PC-3 (cell line): ENCODE measurements at places on chromosomes 1 and 21. TPM values are rescaled to one million over a fixed set of nuclear protein-coding genes. Genes with fewer than 3 reads are reported as not detected.

DNA sequence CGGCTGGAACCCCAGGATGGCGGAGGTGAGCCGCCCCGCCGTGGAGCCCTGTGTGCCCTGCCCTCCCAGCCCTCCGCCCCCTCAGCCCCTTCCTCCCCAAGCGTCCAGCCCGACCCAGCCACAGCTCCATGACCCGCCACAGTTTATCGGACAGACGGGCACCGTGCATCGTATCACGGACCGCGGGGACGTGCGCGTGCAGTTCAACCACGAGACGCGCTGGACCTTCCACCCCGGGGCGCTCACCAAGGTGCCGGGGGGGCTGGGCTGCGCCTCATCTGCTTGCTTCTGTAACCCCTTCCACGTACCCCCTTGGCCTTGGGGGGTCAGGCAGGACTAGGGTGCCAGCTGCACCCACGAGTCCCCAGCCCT lies 6.6 kb upstream of the MMP23B start:
- H3K4me1 ChIP-seq: no peaks in the 10 kb centered on the region
- H3K36me3 ChIP-seq: no peaks in the 10 kb centered on the region
- no peaks in the 10 kb centered on the region for H3K27me3 ChIP-seq
- H3K4me3 ChIP-seq: no peak overlapping the region

DNA sequence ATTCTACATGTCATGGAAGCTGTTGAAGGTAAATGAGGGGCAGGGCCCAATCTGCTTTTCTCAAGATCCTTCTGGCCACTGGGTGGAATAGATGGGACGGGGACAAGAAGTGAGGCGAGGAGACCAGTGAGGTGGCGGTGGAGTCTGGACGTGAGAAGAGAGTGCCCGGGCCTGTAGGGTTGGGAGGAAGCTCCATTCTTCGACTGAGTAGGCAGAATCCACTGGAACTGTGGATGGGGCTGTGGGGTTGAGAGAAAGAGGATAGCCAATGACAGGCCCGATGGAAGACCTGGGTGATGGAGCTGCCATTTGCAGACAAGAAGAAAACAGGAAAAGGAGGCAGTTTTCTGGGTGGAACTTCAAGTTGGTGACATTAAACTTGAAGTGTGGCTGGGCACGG lies 10.3 kb downstream of the SLC1A7 start:
- no peaks in the 10 kb centered on the region for H3K27me3 ChIP-seq
- no peak overlapping the region for H3K27ac ChIP-seq
- H3K4me3 ChIP-seq: no peak overlapping the region
- DNase-seq: no peak

- no peak overlapping the region for H3K4me3 ChIP-seq
- no peaks in the 10 kb centered on the region for H3K27me3 ChIP-seq
- H3K36me3 ChIP-seq: no peaks in the 10 kb centered on the region
- no peaks in the 10 kb centered on the region for H3K4me1 ChIP-seq
These were observed 169.8 kb upstream of the CXADR start for GRCh38 chr21:17343055-17343454.

GRCh38 chr1:239956263-239956662 lies 135.4 kb upstream of the FMN2 start:
- H3K27ac ChIP-seq: no peak overlapping the region
- H3K36me3 ChIP-seq: no peaks in the 10 kb centered on the region
- DNase-seq: no peak
- no peaks in the 10 kb centered on the region for H3K4me1 ChIP-seq
- no peak overlapping the region for H3K4me3 ChIP-seq
- H3K27me3 ChIP-seq: peaks cover 36% of the 10 kb centered on the region

DNA sequence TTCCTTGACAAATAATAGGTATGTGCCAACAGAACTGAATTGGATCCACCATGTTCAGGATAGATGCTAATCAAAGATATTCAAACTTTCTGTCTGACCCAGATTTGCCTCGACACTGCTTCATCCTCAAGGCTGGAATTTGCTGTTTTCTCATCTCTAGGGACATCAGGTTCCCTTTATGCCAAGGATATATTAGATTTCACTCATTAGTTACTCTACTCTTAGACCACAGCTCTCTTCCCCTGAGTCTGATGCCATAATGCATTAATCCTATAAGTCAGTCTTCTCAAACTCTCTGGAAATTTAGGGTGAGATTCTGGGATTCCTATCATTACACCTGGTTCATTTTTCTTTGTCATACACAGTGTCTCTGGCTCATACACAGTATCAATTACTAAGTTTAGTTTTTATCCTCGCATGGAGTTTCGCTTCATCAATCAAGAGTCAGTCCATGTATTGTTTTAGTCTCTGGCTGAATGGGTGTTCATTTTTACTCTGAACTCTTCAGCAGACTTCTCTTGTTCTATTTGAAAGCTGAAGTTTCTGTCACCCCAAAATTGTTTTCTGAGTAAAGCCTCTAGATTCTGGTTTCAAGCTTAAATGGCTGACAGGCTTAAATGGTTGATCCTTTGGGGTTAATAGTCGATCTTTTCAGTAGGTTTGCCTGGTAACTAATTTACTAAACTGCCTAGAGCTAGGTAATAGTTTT lies 9.3 kb upstream of the DCAF6 start:
- H3K36me3 ChIP-seq: peaks cover 3% of the 10 kb centered on the region; the same call in 1 of the 2 replicates
- no peak for DNase-seq
- no peak overlapping the region for H3K4me3 ChIP-seq

GRCh38 chr21:26883768-26884167 lies 38.6 kb upstream of the ADAMTS1 start:
- DNase-seq: no peak
- no peaks in the 10 kb centered on the region for H3K27me3 ChIP-seq
- no peak overlapping the region for H3K27ac ChIP-seq
- no peak overlapping the region for H3K4me3 ChIP-seq

DNA sequence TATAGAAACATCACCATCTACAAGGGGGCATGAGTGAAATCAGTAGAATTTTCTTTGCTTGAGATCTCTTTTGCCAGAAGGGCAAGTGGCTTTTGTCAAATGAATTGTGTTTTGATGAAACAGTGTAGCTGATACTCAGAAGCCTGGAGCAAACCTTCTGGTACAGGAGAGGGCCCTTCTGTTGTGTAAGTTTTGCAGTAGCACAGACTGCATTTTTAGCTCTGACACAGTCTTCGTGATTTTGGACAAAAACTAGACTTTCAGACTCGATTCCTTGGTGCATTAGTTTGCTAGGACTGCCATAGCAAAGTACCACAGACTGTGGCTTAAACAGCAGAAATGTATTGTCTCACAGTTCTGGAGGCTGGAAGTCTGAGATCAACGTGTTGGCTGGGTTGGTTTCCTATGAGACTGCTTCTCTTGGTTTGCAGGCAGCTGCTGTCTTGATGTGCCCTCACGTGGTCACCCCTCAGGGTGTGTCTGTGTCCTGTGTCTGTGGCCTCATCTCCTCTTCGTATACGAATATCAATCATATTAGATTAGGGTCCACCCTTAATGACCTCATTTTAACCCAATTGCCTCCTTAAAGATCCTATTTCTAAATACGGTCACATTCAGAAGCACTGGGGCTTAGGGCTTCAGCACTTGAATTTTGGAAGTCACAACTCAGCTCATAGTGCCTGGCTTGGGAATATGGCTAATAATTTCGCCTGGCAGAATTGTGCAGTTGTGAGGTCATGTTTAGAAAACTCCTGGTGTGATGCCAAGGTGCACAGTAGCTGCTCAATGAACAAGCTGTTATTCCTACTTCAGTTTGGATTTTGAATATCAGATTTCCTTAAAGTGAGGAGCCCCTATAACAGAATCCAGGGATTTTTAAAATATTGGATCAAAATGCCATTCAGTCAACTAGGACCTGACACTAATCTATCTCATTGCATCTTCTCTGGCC lies 21.2 kb upstream of the DISC1 start:
- H3K27ac ChIP-seq: no peak overlapping the region
- no peaks in the 10 kb centered on the region for H3K27me3 ChIP-seq
- DNase-seq: no peak
- no peak overlapping the region for H3K4me3 ChIP-seq
- H3K4me1 ChIP-seq: peaks cover 24% of the 10 kb centered on the region

DNA sequence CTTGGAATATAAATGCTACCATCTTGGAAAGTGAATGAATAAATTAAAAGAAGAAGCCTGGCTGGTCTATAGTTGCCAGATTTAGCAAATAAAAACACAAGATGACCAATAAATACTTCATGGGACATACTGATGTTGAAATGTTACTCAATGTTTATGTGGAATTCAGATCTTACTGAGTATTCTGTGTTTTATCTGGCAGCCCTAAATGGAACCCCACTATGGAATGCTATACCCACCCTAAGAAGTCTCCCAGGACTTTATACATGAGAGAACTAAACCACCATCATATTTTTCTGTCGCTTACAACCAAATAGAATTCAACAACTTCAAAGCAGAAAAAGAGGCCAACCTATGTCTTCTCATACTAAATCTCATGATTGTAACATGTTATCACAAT lies 177.6 kb upstream of the HMCN1 start:
- no peaks in the 10 kb centered on the region for H3K36me3 ChIP-seq
- no peak overlapping the region for H3K27ac ChIP-seq
- DNase-seq: no peak
- no peaks in the 10 kb centered on the region for H3K27me3 ChIP-seq

The SOAT1 gene
- 8.6 and 10.5 TPM in 2 replicates for total RNA-seq

The NUCKS1 gene
- total RNA-seq: 101 and 122 TPM in 2 replicates

The LDLRAP1 gene
- total RNA-seq: 26.5 and 31.6 TPM in 2 replicates

The SH3BGR gene
- 0.40 and 1.3 TPM in 2 replicates for total RNA-seq

The GGPS1 gene
- total RNA-seq: 9.3 and 17.4 TPM in 2 replicates
